Activated T-cell treated with anti-CD3 and anti-CD28 coated beads, Interleukin-2, amount 50 U/mL, for 72 hours (primary cell): ENCODE measurements at places on chromosomes 2 and 18. TPM values are rescaled to one million over a fixed set of nuclear protein-coding genes. Genes with fewer than 3 reads are reported as not detected.

DNA sequence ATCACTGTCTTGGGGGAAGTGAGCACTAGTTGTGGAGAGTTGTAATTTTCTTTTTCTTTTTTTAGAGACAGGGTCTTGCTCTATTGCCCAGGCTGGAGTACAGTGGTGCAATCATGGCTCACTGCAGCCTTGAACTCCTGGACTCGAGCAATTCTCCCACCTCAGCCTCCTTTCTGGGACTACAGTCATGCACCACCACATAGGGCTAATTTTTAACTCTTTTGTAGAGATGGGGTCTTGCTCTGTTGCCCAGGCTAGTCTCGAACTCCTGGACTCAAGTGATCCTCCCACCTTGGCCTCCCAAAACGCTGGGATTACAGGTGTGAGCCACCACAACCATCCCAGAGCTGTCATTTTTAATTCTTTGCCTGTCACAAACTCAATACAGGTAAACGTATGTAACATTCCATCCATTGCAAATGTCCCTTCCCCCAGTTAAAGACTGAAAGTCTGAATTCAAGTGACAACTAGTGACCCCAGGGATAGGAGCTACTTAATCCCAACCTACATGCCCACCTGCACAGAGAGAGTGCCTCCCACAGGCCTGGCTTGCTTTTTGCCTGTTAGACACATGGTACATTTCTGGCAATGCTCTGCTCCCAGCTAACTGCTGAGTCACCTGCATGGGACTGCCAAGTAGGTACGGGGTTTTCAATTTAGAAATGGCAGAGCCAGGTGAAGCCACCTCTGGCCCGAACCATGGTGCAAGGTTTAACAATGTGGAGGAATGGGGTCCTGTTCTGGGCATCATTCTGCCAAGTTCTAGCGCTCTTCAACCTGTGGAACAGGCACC, 60.6 kb downstream of the CYB5A start:
- DNase-seq = no peak
- no peak overlapping the region for H3K27ac ChIP-seq
- H3K4me3 ChIP-seq = no peak overlapping the region
- H3K27me3 ChIP-seq = no peaks in the 10 kb centered on the region

- no peak for DNase-seq
- H3K27me3 ChIP-seq = peaks cover 13% of the 10 kb centered on the region
- no peak overlapping the region for H3K4me3 ChIP-seq
- no peaks in the 10 kb centered on the region for H3K4me1 ChIP-seq
- no peak overlapping the region for H3K27ac ChIP-seq
- no peaks in the 10 kb centered on the region for H3K36me3 ChIP-seq
Observed at GRCh38 chr2:65537651-65538385, 105.4 kb upstream of the SPRED2 start.

GRCh38 chr2:234133004-234133403, 82.5 kb downstream of the SPP2 start:
- peaks cover 8% of the 10 kb centered on the region for H3K27me3 ChIP-seq
- peaks cover 27% of the 10 kb centered on the region for H3K4me1 ChIP-seq
- no peak for DNase-seq

GRCh38 chr2:97728091-97728731, 14.8 kb downstream of the ZAP70 start:
- peak overlapping the region; percentile 84 for H3K27ac ChIP-seq
- H3K4me3 ChIP-seq = peak overlapping the region; percentile 4
- H3K4me1 ChIP-seq = peaks cover 51% of the 10 kb centered on the region

- peak overlapping the region; percentile 47 for H3K27ac ChIP-seq
Observed at GRCh38 chr18:57436191-57436964, 1.2 kb downstream of the ONECUT2 start.

Gene SERPINB12
- total RNA-seq = not detected

Gene ARHGEF4
- 0.63 TPM for total RNA-seq

Gene CNDP1
- not detected for total RNA-seq

Gene PMAIP1
- total RNA-seq = 155 TPM
